Stimulated activated CD8-positive, alpha-beta memory T cell treated with anti-CD3 and anti-CD28 coated beads, Interleukin-4, amount 100 ng/mL, for 4 hours (primary cell): ENCODE measurements at places on chromosomes 16 and 17.

DNA sequence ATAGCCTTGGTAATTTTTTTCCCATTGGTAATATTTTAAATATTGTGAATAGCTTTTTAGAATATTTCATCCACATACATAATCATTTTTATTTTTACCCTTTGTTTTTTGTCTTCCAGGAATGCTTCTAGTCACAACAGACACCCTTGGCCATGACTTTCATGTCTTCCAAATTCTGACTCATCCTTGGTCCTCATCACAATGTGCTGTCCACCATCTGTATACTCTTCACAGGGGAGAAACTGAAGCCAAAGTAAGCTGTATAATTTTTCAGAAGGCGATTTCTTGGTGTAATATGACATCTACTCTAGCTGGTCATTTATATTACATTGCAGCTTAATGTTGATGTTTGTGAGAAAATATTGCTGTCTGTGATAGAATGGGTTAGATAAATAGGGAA is 269.4 kb downstream of the BCAS3 start:
- DNase-seq: no peak

GRCh38 chr16:3347586-3347985 is 8.1 kb upstream of the OR2C1 start:
- no peak for DNase-seq

DNA sequence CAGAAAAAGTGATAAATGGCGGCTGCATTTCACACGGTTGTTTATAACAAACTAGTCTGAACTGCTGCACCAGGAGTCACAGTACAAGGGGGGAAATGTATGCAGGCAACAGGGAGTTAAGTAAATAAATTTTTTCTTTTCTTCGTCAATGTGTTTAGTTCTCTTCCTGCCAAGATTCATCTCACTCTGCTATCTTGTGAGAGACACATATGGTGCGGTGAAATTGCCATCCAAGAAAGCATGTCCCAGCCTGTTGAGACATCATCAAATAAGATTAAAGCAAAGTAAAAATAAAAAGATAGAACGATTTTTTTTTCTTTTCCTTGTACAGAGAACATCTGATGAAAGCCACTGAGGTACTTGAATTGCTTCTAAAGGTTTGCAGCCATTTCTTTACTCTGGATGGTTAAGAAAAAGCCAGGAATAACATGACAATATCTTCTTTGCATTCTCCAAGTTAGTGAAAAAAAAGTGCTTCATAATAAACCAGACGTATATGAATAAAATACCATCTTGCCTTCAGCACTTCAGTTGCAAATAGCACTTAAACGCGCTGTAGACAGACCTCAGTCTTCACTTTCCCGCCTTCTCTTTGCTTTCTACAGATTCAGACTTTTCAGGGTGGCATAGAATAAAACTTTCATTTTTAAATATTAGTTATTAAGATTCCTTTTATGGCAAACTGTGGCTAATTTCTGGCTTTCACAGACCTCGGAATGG is 506.2 kb upstream of the ZFHX3 start:
- DNase-seq: no peak

DNA sequence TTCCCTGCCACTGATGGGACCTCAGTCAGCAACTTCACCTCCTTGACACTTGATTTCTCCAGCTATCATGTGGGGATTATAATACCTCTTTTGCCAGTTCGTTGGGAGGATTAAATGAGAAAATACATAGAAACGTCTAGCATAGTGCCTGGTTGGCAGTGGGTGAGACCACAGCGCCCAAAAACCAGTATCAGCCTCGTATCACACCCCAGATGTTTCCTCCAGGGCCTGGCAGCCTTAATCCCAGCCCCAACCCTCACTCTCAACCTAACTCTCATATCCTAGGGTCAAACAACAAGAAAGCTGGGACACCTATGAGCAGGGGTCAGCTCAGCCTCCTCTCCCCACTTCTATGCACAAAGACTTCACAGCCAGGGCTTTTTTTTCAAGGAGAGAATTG is 14.0 kb upstream of the C16orf78 start:
- DNase-seq: no peak

GRCh38 chr17:19320876-19321275 is 41.6 kb downstream of the B9D1 start:
- no peak for DNase-seq

- DNase-seq: no peak
These were observed 350.2 kb downstream of the FOXL1 start for GRCh38 chr16:86928523-86929011.

GRCh38 chr17:40251576-40251975 is 32.5 kb downstream of the WIPF2 start:
- DNase-seq: no peak

- DNase-seq: no peak
These were observed 7.0 kb upstream of the MAF start for GRCh38 chr16:79607587-79607986.

DNA sequence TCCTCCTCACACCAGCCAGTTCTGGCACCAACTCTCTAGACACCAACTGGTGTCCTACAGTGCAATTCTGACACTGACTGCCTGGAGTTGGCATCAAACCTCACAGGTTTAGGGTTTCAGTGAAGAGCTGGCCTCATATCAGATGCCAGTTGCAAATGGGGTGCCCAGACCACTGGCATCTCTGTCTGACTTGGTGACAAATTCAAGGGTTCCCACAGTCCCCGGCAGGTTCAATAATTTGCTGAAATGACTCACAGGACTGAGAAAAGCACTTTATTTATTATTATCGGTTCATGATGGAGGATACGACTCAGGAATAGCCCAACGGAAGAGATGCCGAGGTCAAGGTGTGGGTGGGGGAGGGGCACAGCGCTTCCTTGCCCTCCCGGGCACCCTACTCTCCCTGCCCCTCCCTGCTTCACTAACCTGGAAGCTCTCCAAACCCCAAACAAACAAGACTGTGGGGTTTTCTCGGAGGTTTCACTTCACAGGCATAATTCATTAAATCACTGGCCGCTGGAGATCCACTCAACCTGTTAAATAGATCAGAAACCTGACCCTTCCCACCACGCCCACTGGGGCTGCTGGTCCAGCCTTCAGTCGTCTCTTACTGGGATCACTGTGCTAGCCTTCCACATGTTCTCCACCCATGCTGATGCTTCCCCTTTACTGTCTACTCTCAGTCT is 1.7 kb upstream of the NLRP1 start:
- DNase-seq: no peak

GRCh38 chr17:48624544-48625494 is 1.3 kb downstream of the HOXB9 start:
- no peak for DNase-seq

DNA sequence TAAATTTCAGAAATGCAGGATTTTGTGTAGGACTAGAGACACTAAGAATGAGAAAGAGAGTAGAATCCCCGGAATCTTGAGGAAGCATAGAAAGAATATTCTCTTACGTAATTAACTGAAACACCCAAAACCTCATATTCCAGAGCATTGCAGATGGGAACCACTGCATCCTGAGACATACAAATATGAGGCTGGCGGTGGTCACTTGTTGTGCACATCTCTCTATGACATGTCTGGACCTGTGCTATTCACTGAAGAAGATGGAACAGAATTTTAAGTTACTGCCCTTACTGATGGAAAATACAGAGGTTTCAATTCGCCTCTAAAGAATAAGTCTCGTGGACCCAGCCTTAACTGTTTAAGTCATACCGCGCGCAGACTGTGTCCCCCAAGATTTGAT is 806 bp downstream of the RAD51C start:
- no peak for DNase-seq
